Stimulated activated CD4-positive, alpha-beta T cell treated with anti-CD3 and anti-CD28 coated beads, Interleukin-4, amount 100 ng/mL, for 1 hour (primary cell): ENCODE measurements at places on chromosomes 2 and 18.

GRCh38 chr18:11850821-11851145, 430 bp upstream of the CHMP1B start:
- DNase-seq, result no peak

- no peak for DNase-seq
These were observed 594.6 kb downstream of the SLC4A3 start for GRCh38 chr2:220221992-220222391.

- no peak for DNase-seq
These were observed 73.5 kb upstream of the SPTBN1 start for GRCh38 chr2:54382601-54383000.

DNA sequence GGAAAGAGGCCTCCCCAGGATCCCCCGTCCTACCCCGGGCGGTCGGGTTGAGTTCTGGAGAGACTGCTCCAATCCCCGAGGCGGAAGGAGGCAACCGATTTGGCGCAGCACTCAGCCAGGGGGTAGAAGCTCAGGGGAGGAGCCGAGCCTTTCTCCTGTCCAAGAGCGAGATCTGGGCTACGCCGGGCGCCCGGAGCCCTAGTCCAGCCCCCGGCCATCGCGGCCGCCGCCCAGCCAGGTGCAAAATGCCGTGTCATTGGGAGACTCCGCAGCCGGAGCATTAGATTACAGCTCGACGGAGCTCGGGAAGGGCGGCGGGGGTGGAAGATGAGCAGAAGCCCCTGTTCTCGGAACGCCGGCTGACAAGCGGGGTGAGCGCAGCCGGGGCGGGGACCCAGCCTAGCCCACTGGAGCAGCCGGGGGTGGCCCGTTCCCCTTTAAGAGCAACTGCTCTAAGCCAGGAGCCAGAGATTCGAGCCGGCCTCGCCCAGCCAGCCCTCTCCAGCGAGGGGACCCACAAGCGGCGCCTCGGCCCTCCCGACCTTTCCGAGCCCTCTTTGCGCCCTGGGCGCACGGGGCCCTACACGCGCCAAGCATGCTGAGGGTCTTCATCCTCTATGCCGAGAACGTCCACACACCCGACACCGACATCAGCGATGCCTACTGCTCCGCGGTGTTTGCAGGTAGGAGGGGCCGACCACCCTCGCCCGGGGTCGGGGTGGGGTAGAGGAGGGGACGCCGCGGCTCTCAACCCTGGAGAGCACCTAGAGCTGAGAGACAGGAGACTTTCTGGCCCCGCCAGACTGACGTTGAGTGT, at the start of gene DYSF:
DYSF (plus strand) TSS at position 158 of the 817 bp plus-strand sequence.
- DNase-seq, result no peak

DNA sequence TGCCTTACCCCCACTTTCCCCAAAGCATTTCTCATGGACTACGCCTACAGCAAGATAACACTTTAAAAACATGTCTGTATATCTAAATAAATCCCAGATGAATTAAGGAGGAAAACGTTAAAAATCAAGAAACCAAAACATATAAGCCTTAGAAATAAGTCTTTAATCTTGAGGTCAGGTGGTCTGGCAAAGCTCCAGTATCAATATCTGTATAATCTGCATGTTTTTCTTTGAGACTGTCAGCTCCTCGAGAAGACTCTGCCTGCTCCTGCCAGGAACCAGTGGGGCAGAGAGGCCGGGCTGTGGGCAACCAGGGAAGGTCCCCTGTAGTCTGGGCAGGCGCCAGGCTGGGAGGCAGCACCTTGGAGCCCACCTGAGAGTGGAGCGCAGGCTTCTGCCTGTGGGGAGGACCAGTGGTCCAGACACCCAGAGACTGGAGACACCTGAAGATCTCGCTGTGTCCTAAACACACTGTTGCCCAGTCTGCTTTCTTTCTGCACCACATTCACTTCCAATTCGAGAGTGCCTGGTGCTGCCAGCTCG, 291.0 kb upstream of the SOX11 start:
- DNase-seq, result no peak

DNA sequence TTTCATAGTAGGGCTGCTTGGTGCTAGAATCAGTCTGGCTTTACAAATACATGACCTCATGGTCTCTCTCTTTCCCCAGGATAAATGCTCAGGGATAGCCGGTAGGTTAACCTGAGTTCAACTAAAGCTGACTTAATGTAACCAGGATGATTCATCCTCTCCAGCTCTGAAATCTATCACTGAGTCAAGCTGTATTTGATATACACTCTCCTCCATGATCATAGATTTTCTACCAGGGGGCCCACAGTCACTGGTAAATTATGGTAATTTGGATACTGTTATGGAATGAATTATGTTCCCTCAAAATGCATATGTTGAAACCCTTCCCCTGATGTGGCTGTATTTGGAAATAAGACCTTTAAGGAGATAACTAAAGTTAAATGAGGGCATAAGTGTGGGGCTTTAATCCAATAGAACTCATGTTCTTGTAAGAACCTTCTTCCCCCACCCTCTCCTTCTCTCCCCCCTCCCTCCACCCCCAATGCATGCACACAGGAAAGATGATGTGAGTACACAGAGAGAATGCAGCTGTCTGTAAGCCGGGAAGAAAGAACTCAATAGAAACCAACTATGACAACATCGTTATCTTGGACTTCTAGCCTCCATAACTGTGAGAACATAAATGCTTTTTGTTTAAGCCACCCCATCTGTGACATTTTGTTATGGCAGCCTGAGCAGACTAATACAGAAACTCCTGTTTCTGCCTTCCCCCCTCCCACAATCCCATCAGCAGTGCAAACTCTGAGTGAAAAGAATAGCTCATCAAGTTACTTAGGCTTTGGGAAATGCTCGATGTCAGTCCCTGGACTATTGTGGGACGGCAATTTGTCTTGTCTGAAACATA, 134.9 kb upstream of the KYNU start:
- DNase-seq, result no peak

- no peak for DNase-seq
These were observed 98.3 kb downstream of the NRP2 start for GRCh38 chr2:205780645-205781044.

DNA sequence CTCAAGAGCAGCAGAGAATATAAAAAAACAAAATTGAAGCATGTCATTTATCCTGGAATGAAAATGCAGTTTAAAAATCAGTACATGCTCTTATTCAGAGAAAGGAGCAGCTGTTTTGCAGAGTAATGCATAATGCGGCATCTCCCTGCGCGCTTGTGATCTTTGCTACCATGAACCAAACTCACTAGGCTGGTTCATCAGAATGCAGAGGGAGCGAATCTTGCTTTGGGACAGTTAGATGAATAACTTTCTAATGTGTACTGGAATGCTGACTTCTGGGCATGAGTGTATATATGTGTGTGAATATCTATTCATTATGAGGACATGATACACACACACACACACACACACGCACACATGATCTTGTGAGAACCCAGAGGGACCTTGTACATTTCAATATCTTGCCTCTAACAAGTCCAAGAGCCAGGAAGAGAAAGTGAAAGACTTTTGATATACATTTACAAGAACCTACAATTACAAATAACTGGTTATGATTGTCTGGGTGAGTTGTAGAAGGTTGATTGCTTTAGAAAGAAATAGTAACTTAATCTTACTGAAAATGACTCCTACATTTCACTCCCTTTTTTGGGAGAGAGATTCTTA, 54.1 kb upstream of the THOC1 start:
- DNase-seq, result no peak

GRCh38 chr2:211812587-211812986, 726.0 kb downstream of the ERBB4 start:
- DNase-seq, result no peak

- no peak for DNase-seq
These were observed 90.9 kb downstream of the RNF144A start for GRCh38 chr2:7007846-7008741.

- no peak for DNase-seq
These were observed 25.2 kb downstream of the CAB39 start for GRCh38 chr2:230737791-230738226.

DNA sequence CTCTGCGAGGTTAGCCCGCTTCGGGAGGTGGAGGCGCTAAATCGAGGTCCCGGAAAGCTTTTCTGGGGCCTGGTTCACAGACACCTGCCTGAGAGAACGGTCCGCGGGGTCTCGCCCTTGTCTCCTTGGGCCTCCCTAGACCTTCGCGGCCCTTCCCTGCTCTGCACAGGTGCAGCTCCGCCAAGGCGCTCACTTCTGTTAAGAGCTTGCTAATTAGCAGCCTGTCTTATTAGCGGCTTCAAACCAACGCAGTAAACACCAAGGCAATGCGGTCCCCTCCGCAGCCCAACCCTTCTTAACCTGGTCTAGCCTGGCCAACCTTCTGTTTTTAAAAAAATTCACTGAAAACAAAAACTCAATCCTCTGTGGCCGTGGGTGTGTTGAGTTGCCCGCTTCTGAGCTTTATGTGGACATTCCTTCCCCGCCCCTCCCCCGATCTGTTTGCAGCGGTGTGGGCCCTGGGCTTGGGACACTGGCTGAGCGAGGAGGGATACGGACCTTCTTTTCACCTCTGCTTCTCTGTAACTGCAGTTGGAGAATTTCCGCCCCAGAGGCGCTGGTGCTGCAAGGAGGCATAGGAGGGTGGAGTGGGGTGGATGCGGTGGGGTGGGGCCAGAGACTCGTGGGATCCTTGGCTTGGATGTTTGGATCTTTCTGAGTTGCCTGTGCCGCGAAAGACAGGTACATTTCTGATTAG, 3.4 kb upstream of the HOXD4 start:
- no peak for DNase-seq

DNA sequence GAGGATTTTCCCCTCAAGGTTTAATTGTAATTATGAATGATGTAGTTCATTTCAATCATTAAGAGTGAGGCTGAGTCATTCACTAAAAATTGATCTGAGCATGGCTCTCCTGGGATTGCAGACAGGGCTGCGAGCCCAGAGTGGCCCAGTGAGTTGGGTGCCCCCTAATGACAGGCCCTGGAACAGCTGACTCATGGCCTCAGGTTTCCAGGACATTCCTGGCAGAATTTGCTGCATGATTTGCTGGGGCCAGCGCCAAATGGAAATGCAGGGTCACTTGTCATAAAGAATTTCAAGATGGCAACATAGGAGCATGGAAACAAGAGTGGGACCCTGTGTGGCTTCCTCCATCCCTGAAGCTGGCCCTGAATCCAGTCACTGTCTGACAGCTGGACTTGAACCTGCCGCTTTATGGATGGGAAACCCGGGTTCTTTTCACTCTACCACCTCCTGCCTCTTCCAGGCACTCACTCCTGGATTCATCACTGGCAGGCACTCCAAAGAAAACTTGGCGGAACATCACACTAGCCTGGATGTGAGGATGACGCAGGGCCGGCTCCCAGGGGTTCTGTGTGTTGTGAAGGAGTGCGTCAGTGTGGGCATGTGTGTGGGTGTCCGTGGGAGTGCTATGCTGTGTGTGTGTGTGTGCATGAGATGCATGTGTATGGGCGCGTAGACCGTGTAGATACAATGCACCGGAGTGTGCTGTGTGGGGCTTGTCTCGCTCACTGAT, 15.2 kb downstream of the OTOF start:
- no peak for DNase-seq

DNA sequence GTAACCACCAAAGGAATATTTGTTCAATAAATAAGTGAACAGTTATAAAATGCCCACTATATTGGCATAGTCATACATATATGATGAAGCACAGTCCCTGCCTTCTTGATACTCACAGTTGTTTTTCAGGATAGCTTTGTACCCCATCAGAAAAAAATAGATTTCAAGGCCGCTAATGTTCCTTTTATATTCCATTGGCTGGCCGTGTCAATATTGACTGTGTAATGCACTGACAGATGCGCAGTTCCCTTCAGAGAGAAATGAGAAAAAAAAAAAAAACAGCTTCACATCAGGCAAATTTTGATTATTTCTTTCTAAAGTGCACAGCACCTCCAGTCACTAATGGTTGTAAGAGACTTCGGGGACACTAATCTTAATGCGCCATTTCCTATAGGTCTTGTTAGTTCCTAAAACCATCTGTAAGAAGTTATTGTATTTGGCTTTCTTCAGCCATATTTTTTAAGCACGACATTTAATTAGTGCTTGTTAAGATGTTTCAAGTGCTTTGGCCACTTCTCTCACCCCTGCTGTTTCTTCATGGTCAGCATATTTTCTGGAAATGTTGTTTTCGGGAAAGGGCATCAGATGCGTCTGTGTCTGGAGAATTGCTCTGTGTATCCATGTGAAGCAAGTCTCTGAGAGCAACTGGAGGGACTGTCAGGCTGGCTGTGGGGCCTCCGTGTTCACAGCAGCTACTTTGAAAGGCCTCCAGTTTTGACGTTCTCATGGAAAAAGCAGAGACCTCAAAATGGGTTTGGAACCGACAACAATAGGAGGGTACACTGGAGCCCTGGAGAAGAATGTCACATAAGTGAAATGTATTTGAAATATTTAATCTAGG, 378.3 kb downstream of the MTX2 start:
- DNase-seq, result no peak
